ENCODE measurements at places on chromosomes 6 and 20.

GRCh38 chr20:41406353-41406752, 39.7 kb upstream of the EMILIN3 start:
- DNase-seq: no peak

GRCh38 chr6:162630069-162630468, 97.5 kb downstream of the PRKN start:
- DNase-seq: no peak

GRCh38 chr6:130223508-130223907, 757 bp upstream of the SAMD3 start:
- DNase-seq: peak; percentile 20

- DNase-seq: no peak
Observed at GRCh38 chr6:36128073-36128472, 2.2 kb upstream of the MAPK13 start.

- no peak for DNase-seq
Observed at GRCh38 chr6:134309983-134310605, 7.8 kb downstream of the SGK1 start.

DNA sequence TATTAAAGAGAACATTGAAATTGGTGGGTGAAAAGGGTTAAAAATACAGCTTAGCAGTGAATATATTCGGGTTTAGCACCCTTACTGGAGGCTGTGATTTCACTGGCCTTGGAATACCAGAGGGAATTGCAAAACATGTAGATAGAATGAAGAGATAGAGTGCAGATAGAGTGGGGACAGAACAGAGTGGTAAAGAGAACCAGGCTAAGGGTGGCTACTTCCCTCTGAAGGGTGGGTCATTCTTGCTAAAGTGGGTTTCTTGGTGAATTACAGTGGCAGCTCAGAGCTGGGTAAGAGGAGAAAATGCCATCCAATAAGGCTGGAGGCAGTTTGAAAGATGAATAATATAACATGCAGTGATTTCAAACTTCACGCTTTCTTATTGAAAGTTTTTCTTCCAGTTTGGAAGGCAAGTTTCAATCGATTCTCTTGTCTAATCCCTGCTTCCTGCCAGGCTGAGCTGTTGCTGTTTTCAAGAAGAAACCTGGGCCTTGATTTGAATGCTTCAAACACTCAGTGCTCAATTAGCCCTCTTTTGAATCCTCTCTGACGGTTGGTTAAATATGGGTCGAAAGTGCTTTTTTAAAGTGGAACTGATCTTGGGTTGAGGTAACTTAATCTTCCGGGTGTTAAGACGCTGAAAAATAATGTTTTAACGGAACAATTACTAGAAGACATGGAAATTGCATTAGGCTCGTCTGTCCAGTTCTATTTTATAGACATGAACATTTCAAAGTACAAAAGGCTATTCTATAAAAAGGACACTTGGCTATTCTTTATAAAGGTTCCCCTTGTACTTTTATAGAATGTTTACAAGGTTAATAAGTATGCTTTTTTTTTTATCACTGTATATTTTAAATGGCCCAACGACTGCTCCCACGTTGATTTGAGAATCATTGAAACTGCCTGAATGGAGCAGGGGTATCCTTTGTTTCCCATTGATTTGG, 203.3 kb downstream of the BCAS1 start:
- no peak for DNase-seq

- DNase-seq: no peak
Observed at GRCh38 chr6:156407334-156407733, 369.8 kb upstream of the ARID1B start.

- no peak for DNase-seq
Observed at GRCh38 chr6:81895511-81896185, 143.2 kb upstream of the TENT5A start.

DNA sequence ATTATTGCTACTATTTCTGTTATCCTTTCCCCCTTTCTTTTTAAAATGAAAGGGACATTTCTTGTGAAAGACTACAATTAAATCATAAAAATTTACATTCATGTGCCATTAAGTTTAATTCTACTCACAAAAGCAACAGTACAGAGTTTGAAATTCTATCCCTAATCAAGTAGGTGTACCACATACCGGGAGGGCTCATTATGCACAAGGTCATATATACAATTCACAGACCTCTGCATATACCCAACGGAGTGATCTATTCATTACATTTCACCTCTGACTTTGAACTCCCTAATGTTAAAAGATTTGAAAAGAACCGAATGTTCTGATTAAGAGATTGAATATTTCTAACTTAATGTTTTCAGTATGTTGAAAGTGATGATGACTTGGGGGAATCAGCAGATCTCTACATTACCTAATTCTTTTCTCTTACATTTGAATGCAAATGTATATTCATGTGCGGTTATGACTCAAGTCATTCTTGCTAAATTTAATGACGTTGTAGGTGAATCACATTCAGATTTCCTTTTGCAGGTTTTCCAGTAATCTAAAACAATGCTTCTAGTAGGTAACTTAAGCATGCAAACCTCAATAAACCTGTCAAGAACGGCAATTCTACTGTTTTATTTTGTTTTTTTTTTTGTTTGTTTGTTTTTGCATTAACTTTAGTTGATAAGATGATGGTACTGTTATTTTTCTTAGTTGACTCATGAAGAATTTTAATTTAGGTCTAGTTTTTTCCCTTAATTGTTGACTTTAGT, 7.3 kb downstream of the EYA4 start:
- DNase-seq: no peak

Data from GM12891 (cell line).